Activated effector memory CD4-positive, alpha-beta T cell treated with anti-CD3 and anti-CD28 coated beads, Interleukin-2, amount 50 U/mL, for 16 hours (primary cell): ENCODE measurements at places on chromosomes 2 and 18.

DNA sequence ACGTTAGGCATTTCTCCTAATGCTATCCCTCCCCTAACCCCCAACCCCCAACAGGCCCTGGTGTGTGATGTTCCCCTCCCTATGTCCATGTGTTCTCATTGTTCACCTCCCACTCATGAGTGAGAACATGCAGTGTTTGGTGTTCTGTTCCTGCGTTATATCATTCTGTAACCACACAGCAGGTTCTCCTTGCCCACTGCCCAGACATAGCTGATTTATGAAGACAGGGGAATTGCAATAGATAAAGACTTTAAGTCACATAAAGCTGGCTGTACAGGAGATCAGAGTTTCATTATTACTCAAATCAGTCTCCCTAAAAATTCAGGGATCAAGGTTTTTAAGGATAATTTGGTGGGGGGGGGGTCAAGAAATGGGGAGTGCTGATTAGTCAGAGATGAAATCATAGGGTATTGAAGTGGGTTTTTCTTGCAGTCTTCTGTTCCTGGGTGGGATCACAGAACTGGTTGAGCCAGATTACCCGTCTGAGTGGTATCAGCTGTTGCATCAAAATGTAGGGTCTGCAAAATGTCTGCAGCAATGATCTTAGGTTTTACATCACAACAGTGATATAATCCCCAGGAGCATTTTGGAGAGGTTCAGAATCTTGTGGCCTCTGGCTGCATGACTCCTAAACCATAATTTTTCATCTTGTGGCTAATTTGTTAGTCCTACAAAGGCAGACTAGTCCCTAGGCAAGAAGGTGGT lies 392.1 kb upstream of the KCNJ3 start:
- no peak for DNase-seq

DNA sequence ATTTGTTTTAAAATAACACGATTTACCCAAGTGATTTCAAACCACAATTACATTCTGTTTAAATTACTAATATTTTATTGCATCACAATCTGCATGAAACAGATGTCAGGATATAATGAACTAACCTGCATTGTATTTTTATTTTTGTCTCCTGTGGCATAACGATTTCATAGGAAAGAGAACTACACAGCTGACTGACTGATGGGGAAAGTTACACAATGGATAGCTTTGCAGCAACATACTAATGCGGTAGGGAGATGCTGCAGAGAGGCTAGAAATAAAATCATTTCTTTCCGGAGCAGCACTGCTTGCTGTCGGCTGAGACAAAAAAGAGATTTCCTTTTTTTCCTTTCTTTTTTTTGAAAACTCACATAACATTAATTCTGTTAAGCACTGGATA lies 36.9 kb downstream of the SCN1A start:
- DNase-seq = no peak

- no peak for DNase-seq
Observed at GRCh38 chr2:63658176-63658968, 69.6 kb downstream of the MDH1 start.

DNA sequence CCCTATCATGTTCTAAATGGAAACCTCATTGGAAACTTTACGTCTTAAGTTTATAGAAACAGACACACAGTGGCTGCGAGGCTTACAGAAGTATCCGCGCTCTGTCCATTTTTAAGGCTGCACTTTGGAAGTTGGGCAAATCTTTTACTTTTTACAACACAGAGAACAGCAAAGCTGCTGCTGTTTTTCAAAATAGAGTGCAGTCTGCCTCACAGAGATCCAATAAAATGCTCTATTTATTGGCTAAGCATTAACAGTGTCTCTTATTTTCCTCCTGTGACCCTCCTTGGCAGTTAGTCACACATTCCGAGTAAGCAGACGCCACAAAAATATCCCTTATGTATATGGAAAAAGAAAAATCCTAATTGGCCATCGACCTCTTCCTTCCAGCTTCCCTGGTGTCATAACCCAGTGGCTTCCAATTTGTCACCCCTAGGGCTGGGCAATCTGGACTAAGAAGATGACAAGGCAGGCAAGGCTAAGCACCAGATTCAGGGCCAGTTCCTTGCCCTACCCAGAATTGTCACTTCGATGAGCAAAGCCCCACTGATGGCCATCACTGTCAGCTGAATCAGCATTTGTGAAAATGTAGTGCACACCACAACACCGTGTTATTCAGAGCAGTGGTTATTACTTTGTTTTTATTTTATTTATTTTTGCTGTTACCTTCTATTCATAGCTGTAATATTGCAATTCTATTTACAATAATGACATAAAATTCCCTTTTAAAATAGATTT lies 47.7 kb upstream of the MEIS1 start:
- DNase-seq = no peak

- no peak for DNase-seq
Observed at GRCh38 chr2:146079216-146079615, 1559.3 kb upstream of the ZEB2 start.
